Left renal pelvis (tissue), 4 donors: ENCODE measurements at places on chromosomes 6 and 20. TPM values are rescaled to one million over a fixed set of nuclear protein-coding genes. Genes with fewer than 3 reads are reported as not detected.

The SLC12A5 gene
- 2.0 TPM for polyA plus RNA-seq

DNA sequence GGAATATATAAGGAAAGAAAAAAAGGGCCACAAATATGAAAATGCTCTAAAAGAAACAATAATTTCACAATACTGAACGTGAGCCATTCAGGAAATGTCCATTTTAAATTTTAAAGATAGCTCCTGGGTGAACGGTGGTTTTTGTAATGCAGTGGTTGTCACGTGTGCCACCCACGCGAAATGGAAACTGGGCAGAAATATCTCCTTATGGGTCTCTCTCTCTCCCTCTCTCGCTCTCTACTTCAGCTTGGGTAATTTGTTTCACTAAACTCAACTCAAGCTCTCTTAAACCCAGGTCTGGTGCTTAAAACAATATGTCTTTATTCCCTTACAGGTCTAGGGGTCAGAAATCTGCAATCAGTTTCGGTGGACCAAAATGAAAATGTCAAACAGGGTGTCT lies 150.8 kb downstream of the OR2B2 start:
- DNase-seq: no peak

GRCh38 chr20:4195499-4195898 lies 180.1 kb upstream of the RNF24 start:
- no peak for DNase-seq

GRCh38 chr6:100774681-100775080 lies 106.4 kb downstream of the ASCC3 start:
- DNase-seq: no peak

DNA sequence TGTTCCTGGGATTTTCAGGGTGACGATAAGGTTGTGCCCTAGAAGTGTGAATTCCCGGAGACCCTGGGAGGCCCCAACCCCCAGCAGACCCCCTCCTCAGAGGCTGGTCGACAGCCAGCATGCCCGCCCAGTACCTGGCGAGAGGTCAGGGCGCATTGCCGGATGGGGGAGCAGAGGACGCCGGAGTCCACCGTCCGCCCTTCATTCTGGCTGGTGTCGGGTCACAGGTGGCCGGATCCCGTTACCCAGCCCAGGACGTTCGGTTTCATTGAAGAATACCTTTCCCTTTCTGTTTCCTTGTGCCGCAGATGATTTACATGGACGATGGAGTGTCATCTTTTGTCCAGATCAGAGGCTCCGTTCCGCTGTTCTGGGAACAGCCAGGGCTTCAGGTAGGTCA lies 61.3 kb downstream of the SYNJ2 start:
- no peak for DNase-seq
